ENCODE measurements at places on chromosomes 12 and 14.

DNA sequence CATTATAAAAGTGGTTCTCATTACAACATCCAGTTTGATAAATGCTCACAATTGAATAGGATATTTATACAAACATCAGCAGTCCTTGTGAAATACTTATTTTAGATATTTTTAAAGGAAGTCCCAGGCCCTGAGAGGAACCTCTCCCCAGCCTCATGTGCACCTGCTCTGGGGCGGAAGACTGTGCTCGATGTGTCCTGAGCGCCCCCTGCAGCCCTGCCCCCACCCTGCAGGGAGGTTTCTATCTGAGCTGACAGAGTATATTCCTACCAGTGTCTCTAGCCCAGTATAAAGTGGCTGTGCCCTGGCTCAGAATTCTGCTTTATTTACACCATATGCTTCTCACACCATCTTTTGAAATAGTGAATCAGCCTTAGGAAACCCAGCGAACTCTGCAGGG is 1349.1 kb downstream of the TMEM121 start:
- DNase-seq: peak; percentile 11

GRCh38 chr12:15520083-15520482 is 197.8 kb downstream of the PTPRO start:
- DNase-seq: no peak

DNA sequence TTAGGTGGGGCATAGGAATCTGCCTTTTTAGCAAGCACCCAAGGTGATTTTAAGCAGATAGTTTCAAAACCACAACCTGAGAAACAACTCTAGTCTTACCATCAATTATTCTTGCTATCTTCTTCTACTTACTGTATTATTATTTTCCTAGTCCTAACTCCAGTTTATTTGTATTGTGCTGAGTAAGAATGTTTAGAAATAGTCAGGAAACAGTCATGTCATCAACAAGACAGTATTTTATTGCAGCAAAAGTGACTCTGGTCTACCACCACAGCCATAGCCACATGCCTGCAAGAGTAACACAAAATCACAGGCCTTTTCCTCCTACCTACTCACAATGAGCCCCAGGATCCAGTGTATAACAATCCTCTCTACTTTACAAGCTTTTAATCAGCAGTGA is 46.3 kb upstream of the FLRT2 start:
- DNase-seq: no peak

- no peak for DNase-seq
These were observed 130.8 kb upstream of the EGLN3 start for GRCh38 chr14:34081576-34082136.

- DNase-seq: no peak
These were observed 14.4 kb downstream of the G2E3 start for GRCh38 chr14:30573226-30573814.

GRCh38 chr12:28066879-28067278 is 94.3 kb upstream of the PTHLH start:
- DNase-seq: no peak

DNA sequence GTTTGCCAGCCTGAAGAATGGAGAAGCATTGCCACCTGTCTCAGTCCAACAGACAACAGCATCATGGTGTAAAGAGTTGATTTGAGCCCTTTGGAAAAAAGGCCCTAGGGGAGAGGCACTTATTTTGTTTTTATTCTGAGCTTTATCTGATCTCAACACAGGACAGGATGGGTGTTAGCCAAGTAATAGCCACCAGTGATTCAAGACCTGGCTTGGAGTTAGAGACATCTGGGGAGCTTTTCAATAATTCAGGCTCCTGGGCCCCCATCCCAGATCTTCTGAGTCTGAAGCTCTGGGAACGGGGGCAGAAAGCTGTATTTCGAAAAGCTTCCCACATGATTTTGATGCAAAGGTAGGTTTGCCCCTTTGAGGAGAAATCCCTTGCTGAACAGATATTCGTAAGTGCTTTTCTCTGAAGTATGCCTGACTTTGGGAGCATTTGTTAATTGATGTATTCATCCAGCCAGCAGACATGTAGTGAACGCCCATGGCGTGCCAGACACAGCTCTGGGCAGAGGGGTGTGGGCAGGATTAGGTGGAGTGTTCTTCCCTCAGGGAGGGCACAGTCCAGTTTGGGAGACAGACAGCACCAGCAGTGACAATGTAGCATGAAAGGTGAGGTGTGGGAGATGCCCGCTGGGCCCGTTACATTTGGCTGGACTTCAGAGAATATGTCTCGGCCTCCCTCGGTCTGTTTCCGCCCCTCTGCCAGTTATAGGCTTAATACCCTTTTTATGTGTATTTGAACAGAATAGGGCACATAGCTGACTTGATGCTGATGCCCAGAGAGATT is 72.5 kb downstream of the TSPAN9 start:
- DNase-seq: no peak
